ENCODE measurements at places on chromosomes 11 and 22.
A peak's percentile ranks its signal among the peaks of the same experiment; 100 is the strongest.

- no peak for DNase-seq
Measured at GRCh38 chr22:35835267-35835997, 117.8 kb downstream of the APOL5 start.

- no peak for DNase-seq
Measured at GRCh38 chr11:71235719-71236118, 16.7 kb downstream of the SHANK2 start.

DNA sequence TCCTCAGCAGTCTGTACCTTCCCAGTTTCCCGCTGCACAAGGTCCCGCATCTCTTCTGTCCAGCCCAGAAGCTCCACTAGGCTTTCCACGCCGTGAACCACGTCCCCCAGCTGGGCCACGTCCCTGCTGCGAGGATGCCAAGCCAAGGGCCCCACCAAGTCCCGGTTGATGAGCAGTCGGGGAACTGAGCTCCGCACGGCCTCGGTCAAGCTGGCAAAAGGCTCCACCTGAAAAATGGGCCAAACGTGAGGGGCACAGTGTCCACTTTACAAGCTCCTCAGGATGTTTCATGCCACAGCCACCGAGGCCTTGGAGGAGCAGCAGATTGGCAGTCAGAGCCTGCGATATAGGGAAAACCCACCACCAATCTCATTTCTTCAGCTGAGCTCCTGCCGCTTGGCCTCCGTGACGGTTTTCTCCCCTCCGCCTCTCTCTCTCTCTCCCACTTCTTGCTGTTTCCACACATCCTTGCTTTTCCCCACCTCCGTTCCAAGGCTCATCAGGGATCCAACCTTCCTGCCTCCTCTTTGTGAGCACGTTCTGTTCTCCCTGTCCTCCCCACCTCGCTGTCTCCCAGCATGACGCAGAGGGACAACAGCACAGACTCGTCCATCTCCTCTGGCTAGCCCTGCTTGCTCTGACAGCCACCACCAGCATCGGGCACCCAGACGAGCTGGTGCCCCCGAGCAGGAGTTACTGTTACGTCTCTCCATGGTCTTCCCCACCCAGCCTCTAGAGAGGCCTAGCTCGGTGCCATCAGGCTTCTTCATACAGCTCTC, 11.5 kb downstream of the RIC8A start:
- DNase-seq, result no peak

GRCh38 chr11:113881856-113882255, 6.5 kb upstream of the USP28 start:
- DNase-seq, result no peak

- peak; percentile 91 for DNase-seq
Measured at GRCh38 chr22:35971456-35972119, 57.0 kb downstream of the RBFOX2 start.

DNA sequence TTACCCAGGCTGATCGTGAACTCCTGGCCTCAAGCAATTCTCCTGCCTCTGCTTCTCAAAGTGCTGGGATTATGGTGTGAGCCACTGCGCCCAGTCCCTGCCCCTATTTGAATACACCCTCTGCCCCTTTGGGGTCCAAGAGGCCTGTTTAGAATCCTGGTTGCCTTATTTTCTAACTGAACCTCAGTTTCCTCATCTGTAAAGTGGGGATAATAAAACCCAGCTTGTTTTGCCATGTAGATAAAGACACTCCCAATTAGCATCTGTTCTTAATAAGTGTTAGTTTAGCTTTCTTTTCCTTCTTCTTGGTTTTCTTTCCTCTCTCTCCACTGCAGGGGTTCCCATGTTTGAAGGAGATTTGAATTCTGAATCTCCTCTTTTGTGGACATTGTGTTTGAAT, 4.8 kb downstream of the MIAT start:
- no peak for DNase-seq

- no peak for DNase-seq
Measured at GRCh38 chr11:126079621-126080124, 17.0 kb upstream of the CDON start.

DNA sequence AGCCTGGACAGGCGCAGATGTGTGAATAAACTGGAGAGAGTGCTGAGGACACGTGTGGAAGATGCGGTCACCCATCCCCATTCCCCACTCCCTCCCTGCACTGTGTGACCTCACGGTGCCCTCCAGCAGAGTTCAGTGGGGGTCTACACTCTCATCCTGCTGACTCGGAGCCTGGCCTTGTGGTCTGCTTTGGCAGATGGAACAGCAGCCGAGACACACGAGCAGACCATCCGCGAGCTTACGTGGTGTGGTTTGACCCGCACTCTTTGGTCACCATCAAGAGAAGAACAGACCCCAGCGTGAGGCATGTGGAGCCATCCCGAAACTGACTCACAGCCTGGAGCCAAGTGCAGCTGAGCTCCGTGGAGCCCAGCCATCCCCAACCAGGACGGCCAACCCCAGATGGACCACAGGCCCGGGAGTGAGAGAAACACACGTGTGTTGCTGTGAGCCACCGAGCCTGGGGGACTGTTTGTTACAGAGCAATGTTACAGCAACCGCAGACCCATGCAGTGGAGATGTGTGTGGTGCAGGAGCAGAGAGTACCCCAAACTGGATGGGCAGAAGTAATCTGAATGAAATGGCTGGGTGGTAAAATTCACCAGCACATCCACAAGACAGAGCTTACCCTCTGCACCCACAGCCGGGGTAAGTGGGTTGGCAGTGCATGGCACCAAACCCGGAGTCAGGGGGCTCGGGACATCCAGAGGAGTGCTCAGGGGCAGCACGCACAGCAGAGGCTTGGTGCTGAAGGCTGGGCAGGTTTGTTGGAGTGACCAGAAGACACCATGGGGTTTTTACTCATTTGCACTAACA, 90.7 kb downstream of the RTL6 start:
- DNase-seq, result no peak

DNA sequence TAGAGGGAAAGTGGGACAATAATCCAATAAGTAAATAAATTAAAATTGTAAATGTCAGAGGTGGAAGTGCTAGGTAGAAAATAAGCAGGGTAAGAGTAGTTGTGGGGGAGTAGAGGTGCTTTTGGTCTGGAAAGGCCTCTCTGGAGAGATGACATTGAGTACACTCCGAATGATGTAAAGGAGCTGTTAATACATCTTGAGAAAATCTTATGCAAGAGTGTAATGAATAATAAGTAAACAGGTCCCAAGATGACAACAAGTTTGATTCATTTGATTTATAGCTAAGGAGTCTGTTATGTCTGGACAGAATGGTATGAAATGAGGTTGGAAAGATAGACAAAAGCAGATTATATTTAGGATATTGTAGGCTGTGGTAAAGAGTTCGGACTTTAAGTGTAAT, 87.5 kb downstream of the TMEM135 start:
- no peak for DNase-seq

DNA sequence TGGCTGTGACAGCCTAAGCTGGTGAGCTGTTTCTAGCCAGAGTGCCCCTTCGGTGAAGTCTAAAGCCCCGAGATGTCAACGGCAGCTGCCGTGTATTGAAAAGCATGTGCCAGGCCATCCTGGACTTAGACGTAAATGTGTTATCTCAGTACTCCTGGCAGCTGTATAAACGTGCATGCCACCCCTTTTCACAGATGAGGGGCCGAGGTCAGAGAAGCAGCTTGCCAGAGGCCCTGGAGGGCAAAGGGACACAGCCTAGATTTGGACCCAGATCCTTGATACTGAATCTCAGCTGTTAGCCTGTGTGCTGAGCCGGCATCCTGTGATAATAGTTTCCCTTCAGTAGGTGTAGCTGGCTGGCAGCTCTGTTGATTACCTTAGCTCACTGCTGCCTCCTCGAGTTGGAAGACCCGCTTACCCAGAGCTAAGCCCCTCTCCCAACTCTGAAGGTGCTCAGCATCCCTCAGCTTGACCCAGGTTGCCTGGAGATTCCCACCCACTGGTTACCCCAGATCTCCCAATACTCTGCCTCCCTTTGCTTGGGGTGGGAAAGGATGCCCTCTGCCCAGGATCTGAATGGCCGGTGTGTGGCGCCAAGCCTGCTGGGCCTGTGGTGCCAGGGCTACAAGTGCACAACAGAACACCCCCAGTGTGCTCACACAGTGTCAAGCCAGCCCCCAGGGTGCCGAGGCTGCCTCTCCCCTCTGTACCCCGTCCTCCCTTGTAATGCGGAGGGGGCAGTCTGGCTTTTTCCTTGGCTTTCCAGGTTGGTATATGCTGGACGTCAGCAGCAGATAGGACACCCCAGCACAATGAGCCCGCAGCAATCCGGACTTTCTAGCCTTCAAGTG, 59.8 kb upstream of the WNT7B start:
- DNase-seq, result no peak

GRCh38 chr11:78414321-78415051, 3.1 kb downstream of the GAB2 start:
- no peak for DNase-seq

- no peak for DNase-seq
Measured at GRCh38 chr11:34359548-34359891, 1.7 kb upstream of the ABTB2 start.

DNA sequence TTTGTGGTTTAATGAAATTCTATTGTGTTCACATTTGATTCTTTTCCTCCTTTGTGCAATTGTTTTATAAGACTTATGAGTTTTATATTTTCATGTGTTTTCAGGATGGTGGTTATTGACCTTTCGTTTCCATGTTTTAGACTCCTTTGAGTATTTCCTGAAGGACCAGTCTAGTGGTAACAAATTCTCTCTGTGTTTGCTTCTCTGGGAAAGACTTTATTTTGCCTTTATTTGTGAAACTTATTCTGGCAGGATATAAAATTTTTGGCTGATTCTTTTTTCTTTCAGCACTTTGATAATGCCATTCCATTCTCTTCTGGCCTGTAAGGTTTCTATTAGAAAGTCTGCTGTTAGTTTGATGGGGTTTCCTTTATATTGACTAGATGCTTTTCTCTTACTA, 83.5 kb downstream of the ACER3 start:
- DNase-seq, result no peak

DNA sequence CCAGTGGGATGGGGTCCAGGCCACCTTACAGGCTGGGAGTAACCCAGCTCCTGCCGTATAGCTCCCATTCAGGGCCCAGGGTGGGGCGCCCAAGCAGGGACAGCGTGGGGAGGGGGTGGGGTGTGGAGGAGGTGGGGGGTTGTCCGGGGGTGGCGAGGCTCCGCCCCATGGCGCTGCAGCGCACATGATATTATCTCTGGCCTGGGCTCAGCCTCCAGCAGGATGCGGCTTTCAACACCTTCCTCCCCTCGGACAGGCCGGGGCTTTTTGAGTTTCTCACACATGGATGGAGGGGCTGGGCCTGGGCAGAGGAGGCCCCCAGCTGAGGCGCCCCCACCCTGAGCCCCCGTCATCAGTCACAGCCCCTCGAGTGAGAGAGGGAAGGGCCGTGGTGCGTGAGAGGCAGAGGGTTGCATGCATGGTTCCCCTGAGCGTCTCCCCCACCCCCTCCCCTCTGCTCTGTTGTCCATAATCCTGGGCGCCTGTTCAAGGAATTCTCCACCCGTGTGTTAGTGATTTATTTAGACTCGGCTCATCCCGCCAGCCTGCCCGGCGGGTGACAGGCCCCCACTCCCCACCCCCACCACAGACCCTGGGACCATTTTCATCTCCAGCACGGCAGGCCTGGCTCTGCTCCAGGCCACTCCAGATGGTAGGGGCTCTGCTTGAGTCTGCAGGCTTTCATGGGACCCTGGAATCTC, 44.9 kb downstream of the WNT11 start:
- DNase-seq, result no peak

DNA sequence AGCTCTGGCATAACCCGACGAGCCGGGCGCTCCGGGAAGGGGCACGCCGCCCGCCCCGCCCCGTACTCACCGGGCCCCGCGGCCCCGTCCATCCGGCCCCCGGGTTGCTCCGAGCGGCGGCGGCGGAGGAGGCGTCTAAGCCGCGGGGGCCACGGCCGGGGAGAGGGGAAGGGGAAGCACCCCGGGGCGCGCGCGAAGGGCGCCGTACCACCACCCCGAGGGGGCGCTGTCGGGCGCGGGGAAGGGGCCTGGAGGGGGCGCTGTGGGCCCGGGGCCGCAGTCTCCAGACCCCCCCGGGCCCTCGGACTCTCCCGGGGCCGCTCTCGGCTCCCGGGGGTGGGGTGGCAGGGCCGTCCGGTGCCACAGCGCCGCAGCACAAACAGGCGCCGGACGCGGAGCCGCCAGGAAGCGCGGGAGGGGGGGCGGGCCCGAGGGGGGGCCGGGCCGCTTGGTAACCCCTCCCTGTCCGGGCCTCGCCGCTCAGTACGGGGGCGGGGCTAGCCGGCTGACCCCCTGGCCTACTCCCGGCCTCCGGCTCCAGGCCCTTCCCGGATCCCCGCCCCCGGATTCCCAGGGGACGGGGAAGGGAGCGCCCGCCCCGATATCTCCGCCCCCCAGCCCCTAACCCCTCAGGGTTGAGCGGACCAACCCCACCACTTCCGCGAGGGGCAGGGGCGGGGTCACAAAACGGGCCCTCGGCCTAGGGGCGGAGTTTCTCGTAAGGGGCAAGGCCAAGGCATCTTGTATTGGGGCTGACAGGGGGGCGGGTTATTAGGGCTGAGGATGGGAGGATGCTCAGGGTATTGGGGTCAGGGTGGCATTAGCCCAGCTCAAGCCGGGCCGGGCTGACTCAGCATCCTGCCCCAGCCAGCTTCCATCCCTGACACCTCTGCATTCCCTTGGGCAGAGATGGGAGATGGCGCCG, at the start of the genes EML3 and ROM1:
TSS of gene EML3 (minus strand) at position 410 of the 925 bp plus-strand sequence. CDS start at position 92, 318 bp downstream.
TSS of gene ROM1 (plus strand) at position 892 of the 925 bp plus-strand sequence. CDS start at position 917, 25 bp downstream.
- no peak for DNase-seq

DNA sequence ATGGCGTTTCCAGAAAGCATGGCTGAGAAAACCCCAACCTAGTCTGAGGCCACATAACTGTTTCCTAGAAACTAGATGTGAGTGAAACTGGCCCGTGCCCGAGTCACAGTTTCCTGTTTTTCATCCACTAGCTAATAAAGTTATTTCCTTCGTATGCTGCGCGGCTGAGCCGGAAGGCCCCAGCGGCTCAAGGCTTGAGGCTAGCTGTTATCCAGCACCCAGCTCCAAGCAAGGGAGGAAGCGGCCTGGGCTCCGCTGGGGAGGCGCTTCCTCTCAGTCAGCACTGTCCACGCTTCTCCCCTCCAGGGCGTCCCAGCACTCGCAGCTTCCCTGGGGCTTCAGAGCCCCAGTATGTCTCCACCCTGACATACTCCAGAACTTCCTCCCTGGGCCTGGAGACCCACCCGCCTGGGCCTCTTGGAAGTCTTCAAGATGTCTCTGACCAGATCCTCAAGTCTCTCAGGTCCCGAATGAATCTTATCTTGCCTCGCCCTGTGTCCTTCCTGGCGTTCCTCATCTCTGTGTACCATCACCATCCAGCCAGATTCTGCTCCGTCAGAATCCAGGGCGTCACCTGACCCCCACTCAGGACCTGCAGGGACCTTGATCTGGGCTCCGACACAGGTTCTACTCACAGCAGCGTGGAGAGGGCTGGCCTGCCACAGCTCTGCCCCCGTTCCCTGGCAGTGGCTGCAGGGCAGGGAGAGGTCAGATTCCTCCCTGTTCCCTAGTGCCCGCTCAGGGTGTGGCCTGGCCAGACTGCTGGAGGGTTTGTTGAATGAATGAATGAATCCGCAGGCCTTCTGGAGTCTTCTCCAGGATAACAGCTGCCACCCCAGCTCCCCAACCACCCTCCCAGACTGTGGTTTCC, 81.9 kb downstream of the LRRC32 start:
- DNase-seq, result no peak

- DNase-seq, result no peak
Measured at GRCh38 chr11:57476757-57477506, 16.6 kb downstream of the RTN4RL2 start.
